ENCODE measurements at places on chromosomes 4 and X. TPM values are rescaled to one million over a fixed set of nuclear protein-coding genes. Genes with fewer than 3 reads are reported as not detected.

Gene ASMT
- not detected for total RNA-seq

DNA sequence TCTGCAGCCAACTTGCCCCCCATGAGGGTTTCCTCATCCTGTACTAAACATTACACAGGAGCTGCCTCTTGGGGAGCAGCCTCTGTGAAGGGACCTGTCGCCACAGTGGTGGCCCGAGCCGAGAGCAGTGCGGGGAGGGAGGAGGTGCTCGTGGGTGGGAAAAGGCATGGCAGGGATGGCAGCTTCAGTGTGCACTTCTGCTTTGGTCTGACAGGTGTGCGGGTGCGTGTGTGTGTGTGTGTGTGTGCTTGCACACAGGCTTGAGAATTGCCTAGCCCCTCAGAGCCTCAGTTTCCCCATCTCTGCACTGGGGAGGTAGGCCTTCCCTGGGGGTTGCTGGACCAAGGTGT lies 3.9 kb downstream of the SH3TC1 start:
- no peak for DNase-seq

- no peak for DNase-seq
These were observed 10.3 kb downstream of the XPNPEP2 start for GRCh38 chrX:129749069-129749468.

GRCh38 chrX:93673869-93674271 lies at the start of gene FAM133A:
Gene FAM133A, plus strand, starts transcription at chrX:93674206. Its CDS starts 35,214 bp downstream, at chrX:93709420.
- no peak for DNase-seq

GRCh38 chr4:7083597-7084563 lies 16.0 kb upstream of the GRPEL1 start:
- DNase-seq = no peak

DNA sequence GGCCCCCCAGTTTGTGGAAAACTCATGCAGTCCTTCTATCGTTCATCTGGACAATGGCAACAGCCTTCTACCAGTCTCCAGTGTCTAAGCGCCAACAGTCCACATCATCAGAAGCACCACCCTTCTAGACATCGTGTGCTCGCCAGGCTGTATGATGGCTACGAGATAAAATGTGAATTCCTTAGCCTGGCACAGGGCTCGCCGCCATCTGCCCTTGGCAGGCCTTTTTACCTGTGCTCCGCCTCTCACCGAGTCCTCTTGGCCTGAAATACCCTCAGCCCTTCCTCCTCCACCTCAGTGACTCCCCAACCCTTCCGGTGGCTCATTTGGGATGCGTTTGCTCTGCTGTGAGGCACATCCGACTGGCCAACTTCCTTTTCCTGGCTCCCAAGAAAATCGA lies 15.9 kb upstream of the STS start:
- DNase-seq = no peak

All from right lobe of liver (tissue), 6 donors.